ENCODE measurements at places on chromosomes 7 and 10.

DNA sequence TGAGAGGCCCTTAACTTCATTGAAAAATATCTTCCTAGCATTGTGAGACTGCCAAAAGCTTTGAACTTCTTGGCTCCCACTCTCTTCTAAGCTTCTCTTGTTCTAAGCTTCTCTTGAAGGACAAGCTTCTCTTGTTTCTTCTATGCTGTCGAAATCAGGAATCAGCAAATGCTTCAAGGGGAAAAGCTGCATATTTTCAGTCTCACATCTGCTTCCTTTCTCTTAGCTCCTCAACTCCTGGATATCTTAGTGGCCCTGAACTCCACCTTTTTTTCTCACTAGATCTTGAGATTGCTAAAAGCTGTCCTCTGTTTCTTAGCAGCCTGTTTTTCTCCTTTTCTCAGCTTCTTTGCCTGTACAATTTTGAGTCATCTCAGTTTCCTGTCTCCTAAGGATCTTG is 73.0 kb downstream of the NEUROD6 start:
- no peak for DNase-seq

GRCh38 chr10:31926160-31926559 is 2.5 kb downstream of the ARHGAP12 start:
- no peak for DNase-seq

- DNase-seq: no peak
Observed at GRCh38 chr10:29377333-29377961, 88.6 kb downstream of the LYZL1 start.

DNA sequence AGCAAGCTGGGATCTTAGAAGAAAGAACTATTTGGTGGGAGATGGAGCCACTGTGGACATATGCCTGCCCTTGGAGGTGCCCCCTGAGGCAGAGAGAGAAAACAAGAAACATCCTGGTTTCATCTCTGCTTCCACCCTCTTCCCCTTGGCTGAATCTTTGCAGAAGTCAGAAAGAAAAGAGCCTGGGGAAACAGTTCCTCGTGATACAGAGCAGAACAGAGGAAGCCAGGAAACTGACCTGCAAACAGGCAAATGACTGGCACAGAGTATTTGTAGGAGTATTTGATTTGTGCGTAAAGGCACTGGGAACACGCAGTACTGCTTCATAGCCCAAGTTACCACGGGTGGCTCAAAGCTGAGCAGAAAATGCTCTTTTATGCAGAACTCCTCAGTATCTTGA is 7.0 kb upstream of the KEL start:
- no peak for DNase-seq

DNA sequence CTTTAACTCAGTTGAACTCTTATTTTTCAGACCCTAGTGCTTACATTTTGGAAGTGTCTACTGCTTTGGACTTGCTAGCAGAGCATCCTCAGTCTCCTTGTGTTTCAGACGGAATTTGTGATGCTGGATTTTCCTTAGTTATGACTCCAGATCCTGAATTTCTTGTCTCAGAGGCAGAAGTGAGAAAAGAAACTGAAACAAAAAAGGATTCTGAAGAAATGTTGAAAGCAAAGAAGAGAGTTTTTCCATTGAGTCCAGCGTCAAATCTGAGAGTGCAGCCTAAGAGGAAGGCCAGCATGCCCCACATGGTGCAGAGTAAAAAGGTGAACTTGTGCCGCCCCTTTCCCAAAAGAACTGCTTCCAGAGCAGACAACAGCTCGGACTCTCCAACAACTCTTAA is 46.1 kb downstream of the TASOR2 start:
- DNase-seq: no peak

DNA sequence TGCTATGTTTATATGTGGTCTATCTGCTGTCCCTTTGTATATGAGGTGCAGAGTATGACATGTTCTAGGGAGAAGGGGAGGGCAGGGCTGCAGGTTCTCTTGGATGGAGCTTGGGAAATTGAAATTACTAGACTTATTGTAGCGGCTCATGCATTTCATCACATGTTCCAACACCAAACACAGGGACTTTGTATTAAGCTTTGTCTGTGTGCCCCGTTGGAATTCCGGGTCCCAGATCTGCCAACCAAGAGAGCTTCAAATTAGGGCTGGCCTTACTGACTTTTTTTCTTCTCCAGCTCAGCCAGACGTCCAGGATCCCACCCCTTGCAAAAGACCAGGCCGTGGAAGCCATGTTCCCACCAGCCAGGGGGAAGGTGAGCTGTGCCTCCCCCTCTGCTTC is 3.4 kb downstream of the ZNF789 start:
- DNase-seq: no peak

DNA sequence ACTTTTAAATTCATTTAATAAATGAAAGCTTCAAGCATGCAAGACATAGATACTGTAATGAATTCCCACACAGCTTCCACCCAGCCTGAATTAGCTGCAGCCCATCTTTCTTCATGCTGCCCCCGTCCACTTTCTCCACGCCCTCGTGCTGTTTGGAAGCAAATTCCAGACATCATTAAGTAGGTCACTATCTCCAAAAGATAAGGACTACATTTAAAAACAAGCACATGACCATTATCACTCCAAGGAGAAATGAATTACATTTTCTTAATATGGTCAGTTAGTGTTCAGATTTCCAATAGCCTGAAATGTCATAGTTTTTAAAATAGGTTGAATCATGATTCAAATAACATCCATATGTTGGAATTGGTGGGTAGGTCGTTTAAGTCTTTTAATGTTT is 24.3 kb downstream of the LMTK2 start:
- no peak for DNase-seq

GRCh38 chr7:16999541-17000267 is 117.9 kb upstream of the AGR3 start:
- no peak for DNase-seq

- no peak for DNase-seq
Observed at GRCh38 chr10:29136411-29136810, 152.5 kb upstream of the LYZL1 start.

GRCh38 chr7:135994466-135995205 is 17.5 kb upstream of the MTPN start:
- DNase-seq: no peak

Data from stimulated activated CD4-positive, alpha-beta T cell treated with anti-CD3 and anti-CD28 coated beads, Interleukin-2, amount 100 ng/mL, for 4 hours (primary cell).